ENCODE measurements at places on chromosomes 1 and 21. TPM values are rescaled to one million over a fixed set of nuclear protein-coding genes. Genes with fewer than 3 reads are reported as not detected.

The F5 gene
- total RNA-seq = not detected

The RIMS3 gene
- 1.4 TPM for total RNA-seq

The LENEP gene
- total RNA-seq = not detected

The DNALI1 gene
- 0.71 TPM for total RNA-seq

The ICOSLG gene
- 2.0 TPM for total RNA-seq

The CHTOP gene
- 53.9 TPM for total RNA-seq

The DNASE2B gene
- not detected for total RNA-seq

The CFAP141 gene
- total RNA-seq = not detected

The RABGAP1L gene
- 18.3 TPM for total RNA-seq

DNA sequence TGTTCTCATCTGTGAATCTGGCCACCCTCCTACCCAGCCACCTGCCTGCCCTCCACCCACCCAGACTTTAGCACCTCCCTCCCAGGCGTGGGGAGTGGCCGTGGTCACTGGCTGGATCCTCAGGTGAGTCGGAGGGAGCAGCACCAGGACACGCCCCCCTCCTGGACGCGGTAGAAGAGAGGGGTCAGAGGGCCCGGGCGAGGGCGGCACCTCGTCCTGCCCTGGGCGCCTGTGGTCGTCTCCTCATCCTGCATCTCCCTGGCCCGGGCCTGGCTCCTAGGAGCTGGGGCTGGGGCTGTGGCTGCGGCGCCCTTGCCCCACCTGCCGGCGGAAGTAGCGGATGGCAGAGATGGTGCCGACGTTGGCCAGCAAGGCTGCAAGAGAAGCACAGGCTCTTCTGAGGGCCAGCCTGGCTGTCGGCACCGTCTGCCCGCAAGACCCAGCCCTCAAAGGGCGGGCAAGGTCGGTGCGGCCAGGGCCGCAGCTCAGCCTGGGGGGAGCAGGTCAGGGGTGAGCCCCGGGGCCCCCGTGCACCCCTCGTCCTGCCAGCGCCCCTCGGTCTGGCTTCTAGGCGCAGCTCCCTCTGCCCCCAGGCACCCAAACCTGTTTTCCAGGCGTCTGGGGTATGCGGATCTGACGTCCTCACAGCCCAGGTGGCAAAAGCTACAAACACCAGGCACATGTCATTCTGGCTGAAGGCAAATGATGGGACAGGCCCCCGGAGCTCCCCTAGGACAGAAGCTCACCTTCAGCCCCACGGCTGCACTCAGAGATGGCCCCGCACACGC lies 5.8 kb downstream of the PERM1 start:
- peak; percentile 85 for DNase-seq

GRCh38 chr1:150164779-150165178 lies 15.1 kb downstream of the PLEKHO1 start:
- DNase-seq = no peak

DNA sequence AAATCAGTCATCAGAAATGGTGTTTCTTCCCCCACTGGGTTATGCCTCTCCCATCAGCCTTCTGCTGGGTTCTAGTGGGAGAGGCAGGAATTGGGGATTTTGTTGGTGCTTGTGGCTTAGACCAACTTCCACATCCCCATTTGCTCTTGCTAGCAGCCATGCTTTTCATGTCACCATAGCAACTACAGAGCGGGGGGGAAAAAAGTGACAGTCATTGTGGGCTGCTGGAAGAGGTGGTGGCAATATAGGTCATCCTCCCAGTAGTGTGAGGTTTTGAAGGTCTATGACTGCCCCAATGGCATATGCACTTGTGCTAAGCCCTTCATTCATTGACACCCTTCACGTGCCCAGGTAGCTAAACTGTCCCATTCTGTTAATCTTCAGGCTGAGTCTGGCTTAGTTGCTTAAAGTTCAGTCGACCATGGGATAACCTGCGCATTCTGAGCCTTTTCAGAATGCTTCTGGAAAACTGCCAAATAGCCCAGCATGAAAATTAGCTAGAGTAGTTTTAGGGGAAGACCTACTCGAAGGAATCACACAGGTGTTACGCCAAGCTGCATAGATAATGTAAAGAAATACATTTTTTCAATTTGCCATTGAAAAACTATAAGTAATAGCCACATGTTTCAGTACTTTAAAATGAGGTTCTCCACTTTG lies 53.7 kb upstream of the ZNF326 start:
- DNase-seq = no peak

DNA sequence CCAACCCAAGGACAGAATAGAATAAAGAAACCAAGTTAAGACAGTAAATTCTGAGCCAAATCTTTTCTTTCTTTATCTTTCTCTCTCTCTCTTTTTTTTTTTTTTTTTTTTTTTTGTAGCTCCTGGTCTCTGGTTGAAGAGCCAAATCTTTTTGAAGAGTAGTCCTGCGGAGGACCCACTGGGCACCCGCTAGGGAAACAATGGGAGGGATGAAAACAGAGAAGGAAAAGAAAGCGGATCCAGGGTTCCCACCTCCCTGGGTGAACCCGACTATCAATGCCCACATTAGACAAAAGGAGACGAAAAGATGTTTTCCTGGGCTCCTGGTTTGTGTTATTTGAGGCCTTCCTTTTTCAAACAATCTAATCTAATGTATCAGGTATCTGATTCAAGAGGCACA lies 49.8 kb upstream of the FBXO28 start:
- no peak for DNase-seq

DNA sequence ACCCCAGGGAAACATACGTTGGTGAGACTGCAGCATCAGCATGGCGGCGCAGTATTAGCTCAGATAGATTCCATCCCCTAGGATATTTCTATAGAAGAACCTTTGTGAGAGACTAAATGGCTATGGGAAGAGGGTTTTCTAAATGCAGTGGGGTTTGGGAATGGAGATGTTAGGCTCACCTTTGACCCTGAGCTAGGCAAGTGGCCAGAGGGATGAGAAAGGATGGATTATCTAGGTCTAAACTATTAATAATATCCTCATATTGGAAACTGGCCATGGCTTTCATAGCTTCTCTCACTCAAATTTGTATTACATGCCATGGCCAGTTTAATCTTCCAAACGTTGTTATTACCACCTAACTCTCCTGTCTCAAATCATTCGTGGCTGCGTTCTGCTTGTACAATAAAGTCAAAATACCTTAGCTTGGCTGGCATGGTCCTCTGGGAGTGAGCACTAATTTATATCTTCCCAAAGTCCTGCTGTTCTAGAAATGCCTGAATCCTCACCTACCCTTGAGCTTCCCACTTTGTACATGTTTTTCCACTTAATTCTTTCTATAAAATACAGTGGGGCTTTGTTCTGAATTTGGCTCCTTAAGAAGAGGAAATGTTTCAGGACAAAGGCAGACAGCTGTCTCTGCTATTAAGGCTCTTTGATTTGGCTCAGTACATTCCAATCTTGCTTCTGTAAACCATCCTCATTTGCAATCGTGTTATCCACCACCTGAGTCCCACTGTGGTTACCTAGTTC lies 31.0 kb upstream of the COG2 start:
- DNase-seq = no peak

- DNase-seq = no peak
Measured at GRCh38 chr1:233935297-233935868, 30.9 kb downstream of the SLC35F3 start.

DNA sequence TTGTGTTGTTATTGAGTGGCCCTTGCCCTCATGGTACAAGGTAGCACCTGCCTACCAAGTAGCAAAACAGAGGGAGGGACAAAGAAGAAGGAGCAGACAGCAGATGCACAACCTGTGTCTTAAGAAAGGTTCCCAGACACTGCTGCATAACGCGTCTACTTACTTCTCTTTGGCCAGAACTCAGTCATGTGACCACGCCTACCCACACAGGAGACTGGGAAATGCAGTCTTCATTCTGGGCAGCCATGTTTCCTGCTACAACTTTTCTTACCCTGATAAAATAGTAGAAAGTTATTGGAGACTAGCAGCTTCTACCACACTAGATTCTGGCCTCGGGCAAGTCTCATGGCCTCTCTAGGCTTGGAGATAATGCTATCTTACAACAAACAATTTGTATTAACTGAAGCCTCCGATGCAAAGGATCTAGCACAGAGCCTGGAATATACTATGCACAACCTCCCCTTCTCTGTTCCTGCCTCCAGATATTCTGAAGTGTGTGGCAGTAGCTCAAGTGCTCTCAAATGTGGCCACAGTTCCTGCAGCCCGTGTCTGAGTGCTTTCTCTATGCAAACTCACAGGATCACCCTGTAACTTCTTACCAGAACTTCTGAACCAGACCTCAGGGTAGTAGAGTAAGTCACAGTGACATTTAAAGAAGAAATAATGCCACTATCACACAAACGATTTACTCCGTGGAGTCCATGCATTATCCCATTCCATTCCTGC lies 34.1 kb upstream of the BTG2 start:
- DNase-seq = no peak

DNA sequence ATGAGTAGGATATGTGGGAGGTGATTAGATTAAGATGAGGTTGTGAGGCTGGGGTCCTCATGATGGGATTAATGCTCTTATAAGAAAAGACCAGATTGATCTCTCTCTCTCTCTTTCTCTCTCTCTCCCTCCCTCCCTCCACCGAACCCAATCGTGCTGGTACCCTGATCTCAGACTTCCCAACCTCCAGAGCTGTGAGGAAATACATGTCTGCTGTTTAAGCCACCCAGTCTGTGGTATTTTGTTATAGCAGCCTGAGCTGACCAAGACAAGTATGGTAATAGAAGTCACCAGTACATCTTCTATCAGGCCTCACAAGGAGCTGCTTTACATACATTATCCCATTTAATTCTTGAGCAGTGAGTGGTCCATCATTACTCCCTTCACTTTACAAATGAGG lies 149.8 kb downstream of the RUNX1 start:
- DNase-seq = no peak

DNA sequence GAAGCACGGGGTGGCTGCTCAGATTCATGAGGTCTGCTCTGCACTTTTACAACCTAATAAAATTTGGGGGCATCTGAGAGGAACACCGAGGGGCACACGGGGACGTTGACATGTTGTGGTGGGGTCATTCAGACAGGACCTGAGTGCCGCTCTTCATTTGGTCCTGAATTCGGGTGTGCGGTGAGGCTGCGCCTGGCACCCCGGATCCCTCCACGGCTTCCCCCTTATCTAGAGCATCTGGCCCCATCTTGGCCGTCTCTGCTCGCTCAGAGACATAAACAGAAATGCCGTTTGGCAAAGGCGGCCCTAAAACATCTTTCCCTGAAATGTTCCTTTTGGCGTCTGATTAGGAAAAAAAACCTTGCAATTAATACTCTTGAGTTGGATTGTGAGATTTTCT lies 157.2 kb downstream of the PRDM16 start:
- no peak for DNase-seq

GRCh38 chr1:227120826-227121225 lies 180.7 kb downstream of the COQ8A start:
- no peak for DNase-seq

- DNase-seq = no peak
Measured at GRCh38 chr1:4614371-4615137, 39.9 kb upstream of the AJAP1 start.

DNA sequence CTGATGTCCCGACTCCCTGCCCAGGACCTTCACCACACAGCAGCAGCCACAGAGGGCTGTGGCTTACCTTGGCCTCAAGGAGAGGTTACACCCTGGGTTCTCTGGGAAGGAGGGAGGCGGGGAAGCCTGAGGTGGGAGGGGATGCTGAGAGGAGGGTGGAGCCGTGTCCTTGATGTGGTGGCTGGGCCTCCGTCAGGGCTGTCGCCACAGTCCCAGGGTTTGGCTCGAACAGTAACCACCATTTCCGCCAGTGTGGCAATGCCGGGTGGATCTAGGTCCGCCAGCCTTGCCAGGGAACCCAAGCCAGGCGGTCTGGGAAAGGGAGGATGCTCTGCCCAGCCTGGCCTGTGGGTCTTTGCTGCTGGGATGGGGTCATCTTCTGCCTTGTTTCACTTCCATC lies 18.4 kb upstream of the CDCA8 start:
- no peak for DNase-seq

DNA sequence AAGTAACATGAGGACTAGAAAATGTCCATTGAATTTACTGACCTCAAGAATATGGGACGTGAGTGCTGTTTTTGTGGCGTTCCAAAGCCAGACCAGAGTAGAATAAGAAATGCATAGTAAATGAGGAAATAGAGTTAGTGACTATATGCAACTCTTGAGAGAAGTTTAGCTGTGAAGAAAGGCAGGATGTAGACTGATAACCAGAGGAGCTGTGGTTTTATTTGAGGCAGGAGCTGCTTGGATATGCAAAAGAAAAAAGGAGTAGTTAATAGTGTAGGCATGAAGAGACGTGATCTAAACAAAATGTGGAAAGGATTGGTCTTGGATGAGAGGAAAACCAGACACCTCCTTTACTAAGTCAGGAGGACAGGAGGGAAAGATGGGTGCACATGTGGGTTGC lies 28.2 kb downstream of the DNAH14 start:
- DNase-seq = no peak

GRCh38 chr1:156383023-156383422 lies 14.0 kb downstream of the RHBG start:
- DNase-seq = peak; percentile 17

- DNase-seq = no peak
Measured at GRCh38 chr1:90325168-90325567, 330.3 kb downstream of the ZNF326 start.

DNA sequence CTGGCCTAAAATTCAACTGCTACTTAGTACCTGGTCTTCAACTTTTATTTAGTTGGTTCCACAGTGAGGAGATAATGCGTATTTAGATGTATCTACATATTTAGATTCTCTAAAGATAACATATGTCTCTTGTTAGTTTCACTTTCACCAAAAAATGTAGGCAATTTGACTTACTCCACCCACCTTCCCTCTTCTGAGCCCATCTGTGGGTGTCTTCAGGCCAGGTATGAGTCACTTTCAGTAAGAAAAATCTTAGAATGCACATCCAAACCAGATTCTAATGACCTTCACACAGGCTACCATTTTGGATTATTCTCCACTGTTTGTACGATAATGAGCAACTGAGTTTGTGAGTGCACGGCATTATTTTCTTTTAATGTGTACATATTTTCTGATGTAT lies 501.7 kb downstream of the NEGR1 start:
- DNase-seq = no peak

GRCh38 chr1:183933528-183934179 lies 103.9 kb downstream of the COLGALT2 start:
- DNase-seq = no peak

GRCh38 chr21:46664316-46664995 lies 29.0 kb downstream of the PRMT2 start:
- no peak for DNase-seq

Data from foreskin keratinocyte (primary cell).